Breast epithelium (tissue), 4 donors: ENCODE measurements at places on chromosomes 11 and 22. TPM values are rescaled to one million over a fixed set of nuclear protein-coding genes. Genes with fewer than 3 reads are reported as not detected.
A peak's percentile ranks its signal among the peaks of the same experiment; 100 is the strongest.

The YPEL4 gene
- 1.1 TPM for total RNA-seq

- H3K4me3 ChIP-seq, result no peak overlapping the region
- H3K27me3 ChIP-seq, result no peaks in the 10 kb centered on the region
- H3K4me1 ChIP-seq, result no peaks in the 10 kb centered on the region
Observed at GRCh38 chr22:43129426-43130425, 13.5 kb downstream of the MCAT start.

DNA sequence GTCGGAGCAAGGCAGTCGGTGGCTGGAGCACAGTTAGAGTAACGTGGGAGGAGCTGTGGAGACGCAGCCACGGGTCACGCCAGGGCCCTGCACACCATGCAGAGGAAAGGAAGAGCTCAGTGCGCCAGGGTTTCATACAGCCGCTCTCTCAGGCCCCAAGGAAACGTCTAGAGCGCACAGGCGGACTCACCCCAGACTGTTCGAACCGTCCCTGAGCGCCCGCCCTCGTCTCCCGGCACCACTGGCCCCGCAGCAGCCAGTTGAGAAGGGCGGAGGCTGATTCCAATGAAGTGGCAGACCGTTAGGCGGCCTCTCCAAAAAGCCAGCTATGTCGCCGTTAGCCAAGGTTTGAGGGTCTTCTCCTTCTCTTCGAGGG is 483 bp upstream of the HYLS1 start:
- peak; percentile 30 for DNase-seq
- H3K4me3 ChIP-seq, result peak overlapping the region; percentile 77
- peak overlapping the region; percentile 90 for H3K27ac ChIP-seq
- no peaks in the 10 kb centered on the region for H3K4me1 ChIP-seq

DNA sequence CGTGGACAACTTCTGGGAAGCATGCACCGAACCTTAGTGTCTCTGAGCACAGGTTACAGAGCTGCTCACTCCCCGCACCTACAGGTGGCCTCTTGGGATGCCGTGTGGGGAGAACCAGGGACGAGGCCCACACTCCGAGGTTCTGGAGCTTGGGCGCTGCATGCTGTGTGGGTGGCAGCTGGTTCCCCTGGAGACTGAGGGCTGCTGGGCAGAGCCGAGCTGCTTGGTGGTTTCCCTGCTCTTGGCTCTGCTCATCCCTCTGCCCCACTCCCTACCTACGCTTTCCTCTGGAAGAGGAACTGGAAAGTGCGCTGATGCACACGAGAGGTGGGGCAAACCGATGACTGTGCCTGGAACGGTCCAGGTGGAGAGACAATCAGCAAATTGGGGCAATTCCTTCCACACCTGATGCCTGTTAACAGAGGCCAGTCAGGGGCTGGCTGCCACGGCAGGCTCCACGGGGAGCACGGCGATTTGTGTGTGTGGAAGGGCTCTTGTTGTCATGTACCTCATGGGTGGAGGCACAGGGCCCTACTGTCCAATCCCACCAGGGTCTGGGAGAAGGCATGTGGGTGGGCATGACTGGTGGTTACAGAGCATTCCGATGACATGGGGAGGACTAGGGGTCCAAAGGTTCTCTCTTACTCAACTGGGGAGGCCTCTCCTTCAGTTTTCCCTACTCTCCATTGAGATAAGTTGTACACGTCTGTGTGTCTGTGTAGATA is 60.9 kb downstream of the ST14 start:
- H3K27me3 ChIP-seq, result no peaks in the 10 kb centered on the region
- no peak for DNase-seq
- H3K36me3 ChIP-seq, result no peaks in the 10 kb centered on the region
- no peak overlapping the region for H3K27ac ChIP-seq

GRCh38 chr22:32512267-32512982 is 37.8 kb downstream of the FBXO7 start:
- DNase-seq, result no peak
- no peaks in the 10 kb centered on the region for H3K36me3 ChIP-seq
- no peaks in the 10 kb centered on the region for H3K27me3 ChIP-seq
- no peaks in the 10 kb centered on the region for H3K4me1 ChIP-seq
- H3K27ac ChIP-seq, result no peak overlapping the region
- no peak overlapping the region for H3K4me3 ChIP-seq

GRCh38 chr22:39343259-39344045 is 6.3 kb upstream of the SYNGR1 start:
- no peaks in the 10 kb centered on the region for H3K27me3 ChIP-seq
- H3K4me1 ChIP-seq, result no peaks in the 10 kb centered on the region
- H3K27ac ChIP-seq, result no peak overlapping the region
- no peak overlapping the region for H3K4me3 ChIP-seq
- no peaks in the 10 kb centered on the region for H3K36me3 ChIP-seq
- peak; percentile 66 for DNase-seq

DNA sequence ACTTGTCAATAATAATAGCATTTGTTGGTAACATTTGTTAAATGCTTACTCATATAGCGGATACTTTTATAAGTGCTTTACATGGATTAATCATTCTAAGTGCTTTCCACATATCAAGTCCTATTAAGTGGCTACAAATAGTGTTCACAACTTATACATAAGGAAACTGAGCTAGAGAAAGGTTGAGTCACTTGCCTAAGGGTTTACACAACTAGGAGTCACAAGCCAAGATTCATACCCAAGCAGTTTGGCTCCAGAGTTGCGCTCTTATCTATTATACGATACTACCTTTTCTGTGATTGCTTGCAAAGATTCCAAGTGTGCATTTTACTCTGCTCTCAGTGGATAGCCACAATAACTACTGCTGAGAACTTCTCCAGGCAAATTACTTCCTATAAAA is 215.9 kb upstream of the CCDC90B start:
- H3K4me1 ChIP-seq, result no peaks in the 10 kb centered on the region
- H3K36me3 ChIP-seq, result no peaks in the 10 kb centered on the region
- no peaks in the 10 kb centered on the region for H3K27me3 ChIP-seq

The OTOG gene
- not detected for total RNA-seq
